Muscle of leg (tissue), 16 donors: ENCODE measurements at places on chromosomes 5 and 9.

GRCh38 chr9:128548876-128549275, 3.5 kb upstream of the SPTAN1 start:
- no peak for DNase-seq

DNA sequence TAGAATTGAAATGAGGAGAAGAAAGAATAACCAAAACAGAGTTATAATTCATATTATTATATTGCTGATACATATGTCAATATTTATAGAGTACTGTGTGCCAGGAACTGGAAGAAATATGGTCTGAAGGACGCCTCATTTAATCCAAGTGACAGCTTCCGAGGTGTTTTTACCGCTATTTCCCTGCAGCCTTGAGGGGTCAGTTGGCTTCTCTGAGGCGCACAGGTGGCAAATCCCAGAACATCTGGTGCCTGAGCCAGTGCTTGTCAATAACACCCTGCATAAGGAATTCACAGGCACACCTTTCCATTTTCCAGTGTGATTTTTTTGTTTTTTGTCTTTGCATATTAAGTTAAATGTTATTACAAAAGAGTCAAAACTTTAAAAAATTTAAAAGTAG, 43.3 kb upstream of the CTSL start:
- DNase-seq, result no peak

- no peak for DNase-seq
Observed at GRCh38 chr5:56129288-56129687, 103.8 kb downstream of the ANKRD55 start.

GRCh38 chr5:170451747-170452365, 52.0 kb upstream of the KCNIP1 start:
- DNase-seq, result no peak

DNA sequence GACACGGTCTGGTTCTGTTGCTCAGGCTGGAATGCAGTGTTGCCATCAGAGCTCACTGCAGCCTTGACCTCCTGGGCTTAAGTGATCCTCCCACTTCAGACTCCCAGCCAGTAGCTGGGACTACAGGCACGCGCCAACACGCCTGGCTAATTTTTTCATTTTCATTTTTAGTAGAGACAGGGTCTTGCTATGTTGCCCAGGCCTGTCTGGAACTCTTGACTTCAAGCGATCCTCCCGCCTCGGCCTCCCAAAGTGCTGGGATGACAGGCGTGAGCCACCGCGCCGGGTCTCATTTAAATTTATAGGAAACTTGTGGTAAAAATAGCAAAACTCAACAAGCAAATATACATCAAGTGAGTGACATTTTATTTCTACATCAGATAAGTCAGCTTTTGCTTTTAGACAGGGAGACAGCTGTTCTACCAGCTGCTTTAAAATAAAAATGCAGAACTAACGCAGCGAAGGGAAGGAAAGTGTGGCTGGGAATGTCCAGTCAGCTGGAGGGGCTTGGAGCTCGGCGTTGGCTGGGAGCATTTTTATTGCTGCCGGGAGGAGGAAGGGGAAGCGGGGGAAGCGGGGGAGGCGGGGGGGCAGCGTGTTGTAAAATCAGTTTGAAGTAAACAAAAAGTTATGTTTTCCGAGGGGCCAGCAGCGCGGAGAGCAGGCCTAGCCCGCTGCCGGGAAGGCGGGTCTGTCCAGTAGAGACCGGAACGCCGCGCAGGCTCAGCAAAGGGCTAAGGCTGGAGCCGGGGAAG, 707 bp upstream of the ZFYVE16 start:
- DNase-seq, result peak; percentile 44

DNA sequence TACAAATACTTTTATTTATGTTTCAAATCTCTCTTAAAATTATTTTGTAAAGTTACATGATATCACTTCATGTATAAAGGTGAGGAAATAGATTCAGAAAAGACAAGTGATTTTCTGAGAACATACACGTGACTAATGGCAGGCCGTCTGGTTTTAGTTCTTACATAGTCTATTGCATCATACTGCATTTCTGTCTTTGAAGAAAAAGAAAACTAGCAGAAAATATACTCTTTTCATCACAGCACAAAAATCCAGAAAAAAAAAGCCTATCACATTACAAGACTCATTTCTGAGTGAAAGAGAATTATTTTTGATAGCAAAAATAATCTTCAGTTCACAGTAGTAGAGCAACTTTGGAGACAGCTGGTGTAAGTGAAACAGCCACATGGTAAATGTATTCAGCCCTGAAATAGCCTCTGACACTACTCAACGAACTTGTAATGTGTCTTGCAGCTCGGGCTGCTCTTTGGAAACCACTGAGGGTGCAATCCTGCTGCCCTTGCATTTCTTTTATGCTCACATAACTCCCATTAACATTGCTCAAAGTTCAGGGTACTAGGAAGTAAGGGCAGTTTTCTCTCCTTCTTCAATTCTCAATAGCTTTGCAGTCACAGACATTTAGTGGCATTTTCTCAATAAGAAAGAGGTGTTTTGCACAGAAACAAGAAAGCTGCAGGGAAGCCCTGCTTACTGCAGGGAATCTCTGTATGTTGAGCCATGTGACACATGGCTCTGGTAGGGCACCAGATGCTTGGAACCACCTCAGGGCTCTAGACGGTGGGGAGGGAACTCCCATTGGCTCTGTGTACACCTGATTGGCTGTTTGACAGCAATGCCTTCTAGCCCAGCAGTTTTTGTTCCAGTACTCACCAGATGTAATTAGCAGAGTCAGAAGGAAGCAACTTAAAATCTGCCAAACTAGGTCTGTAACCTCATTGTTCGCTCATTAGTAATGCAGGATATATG, 845.3 kb upstream of the PTPRD start:
- peak; percentile 48 for DNase-seq

DNA sequence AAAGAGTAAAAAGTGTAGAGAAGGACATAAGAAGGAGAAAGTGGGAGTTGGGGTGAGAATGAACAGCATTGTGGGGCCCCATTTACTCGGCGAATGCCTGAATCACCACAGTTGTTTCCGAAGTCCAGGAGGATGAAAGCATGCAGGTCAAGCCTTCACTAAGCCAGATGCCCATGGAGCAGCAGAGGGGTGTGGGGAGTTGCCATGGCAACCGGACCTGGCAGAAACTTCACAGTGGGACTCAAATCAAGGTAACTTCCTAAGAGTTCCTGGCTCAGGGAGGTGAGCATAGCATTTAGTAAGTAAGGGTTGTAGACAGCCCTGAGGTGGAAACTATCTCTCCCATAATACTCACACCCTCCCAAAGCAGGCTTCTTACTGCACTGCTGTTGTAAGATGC, 357.1 kb downstream of the TRIM32 start:
- no peak for DNase-seq

GRCh38 chr9:2199999-2200796, 185.1 kb downstream of the SMARCA2 start:
- no peak for DNase-seq

DNA sequence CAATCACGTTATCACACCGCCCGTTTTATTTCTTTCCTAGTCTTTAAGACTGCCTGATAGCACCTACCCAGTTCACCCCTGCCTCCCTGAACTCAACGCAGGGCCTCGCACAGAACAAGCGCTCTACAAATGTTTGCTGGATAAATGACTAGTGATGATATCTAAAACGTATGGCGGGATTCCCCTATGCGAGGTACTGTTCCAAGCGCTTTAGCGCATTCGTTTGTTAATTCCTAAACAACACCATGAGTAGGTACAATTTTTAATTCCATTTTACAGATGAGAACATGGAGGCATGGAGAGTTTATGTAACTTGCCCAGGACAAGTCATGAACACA, 6.6 kb downstream of the POU4F3 start:
- DNase-seq, result no peak

DNA sequence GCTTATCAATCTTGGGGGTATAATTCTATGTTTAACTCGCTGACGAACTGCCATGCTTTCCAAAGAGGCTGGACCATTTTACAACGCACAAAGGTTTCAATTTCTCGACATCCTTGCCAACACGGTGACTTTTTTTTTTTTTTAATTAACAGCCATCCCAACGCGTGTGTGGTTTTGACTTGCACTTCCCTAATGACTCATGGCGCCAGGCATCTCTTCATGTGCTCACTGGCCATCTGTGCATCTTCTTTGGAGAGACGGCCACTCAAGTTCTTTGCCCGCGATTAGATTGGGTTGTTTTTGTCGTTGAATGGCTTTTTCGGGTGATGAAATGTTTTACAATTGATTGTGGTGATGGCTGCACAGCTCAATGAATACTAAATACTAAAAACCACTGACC, 12.5 kb upstream of the CARD9 start:
- no peak for DNase-seq

GRCh38 chr9:125906144-125906543, 159.0 kb downstream of the PBX3 start:
- DNase-seq, result no peak

- DNase-seq, result no peak
Observed at GRCh38 chr5:72237415-72237814, 82.6 kb downstream of the MRPS27 start.

DNA sequence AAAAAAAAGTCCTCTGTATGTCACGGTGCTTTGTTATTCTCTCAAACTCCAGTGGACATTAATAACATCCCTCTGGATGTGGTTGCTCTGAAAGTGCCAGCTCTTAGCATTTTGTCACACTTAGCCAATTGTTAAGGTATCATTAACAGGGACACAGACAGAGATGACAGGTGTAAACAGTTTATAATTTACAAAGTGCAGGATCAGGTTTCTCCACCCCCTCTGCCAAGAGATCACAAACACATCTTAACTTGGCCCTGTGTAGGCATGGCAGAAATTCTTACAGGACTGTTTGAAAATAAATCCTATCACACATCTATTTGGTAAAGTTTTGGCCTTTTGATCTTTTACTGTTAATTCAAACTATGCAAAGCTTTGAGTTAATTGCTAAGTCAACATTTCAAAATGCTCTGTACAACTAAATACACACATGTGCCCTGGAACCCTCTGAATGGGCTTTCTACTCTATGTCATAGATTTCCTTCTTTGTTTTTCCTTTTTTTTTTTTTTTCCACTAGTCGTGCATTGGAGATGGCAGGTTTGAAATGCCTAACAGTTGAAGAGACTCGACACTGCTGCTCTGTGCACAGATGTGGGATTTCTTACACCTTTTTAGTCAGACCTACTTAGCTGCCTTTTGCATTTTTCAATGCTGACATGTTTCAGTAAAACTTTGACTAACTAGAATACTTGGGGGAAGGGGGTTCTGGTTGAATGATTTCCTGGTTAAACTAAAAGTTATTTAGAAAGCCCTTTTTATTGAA, 41.7 kb downstream of the SEMA6A start:
- peak; percentile 57 for DNase-seq

DNA sequence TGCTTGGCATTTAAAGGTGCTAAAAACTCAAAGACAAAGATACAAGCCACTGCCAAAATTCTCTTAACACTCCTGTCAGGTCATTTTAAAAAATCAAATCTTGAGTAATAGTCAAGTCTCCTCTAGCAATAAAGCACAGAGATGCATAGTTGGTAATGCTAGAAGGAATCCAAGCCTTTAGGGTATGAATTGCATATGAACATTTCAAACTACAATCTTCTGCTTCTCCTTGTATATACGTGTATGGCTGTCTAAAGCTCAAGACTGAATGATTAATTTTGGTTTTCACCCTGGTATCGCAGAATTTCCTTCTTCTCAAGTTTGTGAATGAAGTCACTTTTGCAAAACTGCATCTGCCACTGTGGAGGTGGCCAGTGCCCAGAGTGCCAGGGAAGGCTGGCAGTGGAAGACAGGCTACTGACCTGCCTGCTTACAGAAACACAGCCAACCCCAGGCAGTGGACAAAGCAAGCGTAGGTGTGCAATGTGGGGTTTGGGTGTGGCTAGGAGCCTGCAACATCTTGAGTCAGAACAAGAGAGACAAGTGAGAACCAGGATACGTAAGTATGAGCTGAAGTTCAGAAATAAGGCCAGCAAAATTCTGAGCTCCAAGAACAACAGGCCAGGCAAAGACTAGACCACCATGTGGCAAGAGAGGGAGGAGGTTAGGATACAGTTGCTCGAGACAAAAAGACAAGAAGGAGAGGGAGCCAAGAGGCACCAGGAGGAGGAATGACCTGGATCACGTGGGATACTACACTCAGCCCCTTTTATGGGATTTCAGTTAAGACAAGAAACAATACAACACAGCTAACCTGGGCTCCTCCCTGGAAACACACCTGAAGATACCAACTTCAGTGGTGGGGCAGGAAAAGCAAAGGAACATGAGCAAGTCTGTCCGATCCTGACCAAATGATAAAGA, 22.6 kb downstream of the MYO10 start:
- DNase-seq, result no peak

DNA sequence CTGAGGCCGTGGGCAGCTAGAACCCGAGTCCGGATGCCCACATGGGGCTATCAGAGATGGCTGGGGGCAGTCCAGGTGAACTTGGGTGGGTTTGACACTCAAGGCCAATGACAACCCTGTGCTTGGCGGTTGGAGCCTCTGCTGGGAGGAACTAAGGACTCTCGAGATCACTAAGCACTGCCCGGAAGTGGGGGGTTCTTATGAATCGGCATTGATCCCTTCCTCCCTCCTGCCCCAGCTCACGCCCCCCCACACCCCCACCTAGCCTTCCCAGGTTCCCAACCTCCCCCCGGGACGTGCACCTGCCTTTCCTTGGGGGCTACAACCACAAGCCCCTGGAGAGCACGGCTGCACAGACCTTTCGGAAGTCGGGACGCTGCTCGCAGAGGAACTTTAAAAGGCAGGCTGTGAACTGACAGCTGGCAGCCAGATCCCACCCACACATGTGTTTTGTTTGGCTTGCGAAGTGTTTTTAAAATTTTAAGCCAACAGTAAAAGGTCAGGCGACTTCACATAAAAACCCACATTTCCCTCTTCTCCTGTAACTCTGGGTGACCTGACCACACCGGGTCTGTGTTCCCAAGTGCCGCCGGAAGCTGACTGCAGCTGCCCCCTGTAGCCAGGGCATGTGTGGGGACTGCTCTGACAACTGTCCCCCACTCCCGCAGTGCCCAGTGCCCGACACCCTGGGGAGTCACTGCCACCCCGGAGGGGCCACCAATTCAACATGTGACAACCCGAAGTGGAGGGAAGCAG, 5.1 kb upstream of the RALGDS start:
- peak; percentile 81 for DNase-seq

GRCh38 chr9:121538221-121538620, 38.6 kb upstream of the GGTA1 start:
- no peak for DNase-seq

DNA sequence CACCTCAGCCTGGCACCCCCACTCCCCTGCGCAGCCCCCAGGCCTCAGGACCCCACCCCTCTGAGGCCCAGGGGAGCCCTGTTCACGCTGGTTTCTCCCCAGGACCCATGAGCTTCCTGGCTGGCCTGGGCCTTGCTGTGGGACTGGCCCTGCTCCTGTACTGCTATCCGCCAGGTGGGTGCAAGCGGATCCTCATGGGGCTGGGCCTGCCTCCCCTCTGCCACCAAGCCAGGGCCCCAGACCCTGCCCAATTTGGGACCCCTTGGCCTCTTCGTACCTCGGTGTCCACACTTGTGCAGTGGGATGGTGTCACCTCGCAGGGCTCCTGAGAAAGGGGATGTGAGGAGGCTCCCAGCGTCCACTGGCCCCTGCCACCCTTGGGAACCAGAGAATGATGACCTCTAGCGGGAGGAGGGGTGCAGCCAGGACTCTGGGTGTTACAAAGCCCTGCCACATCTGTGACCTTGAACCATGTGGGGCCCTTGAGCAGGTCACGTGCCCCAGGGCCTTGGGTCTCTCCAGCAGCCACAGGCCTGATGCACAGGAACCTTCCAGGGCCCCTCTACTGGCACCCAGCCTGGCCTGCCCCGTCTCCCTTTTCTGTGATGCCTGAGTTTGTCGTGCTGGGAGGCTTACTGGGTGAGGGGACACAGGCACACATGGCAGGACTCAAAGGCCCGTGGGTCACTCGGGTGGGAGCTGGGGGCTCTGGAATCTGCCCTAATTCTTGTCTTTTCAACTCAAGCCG, 16.3 kb downstream of the CARD19 start:
- DNase-seq, result peak; percentile 7

GRCh38 chr9:18490641-18491370, 16.9 kb downstream of the ADAMTSL1 start:
- DNase-seq, result peak; percentile 53

GRCh38 chr5:90700299-90700698, 141.7 kb downstream of the ADGRV1 start:
- DNase-seq, result no peak
